ENCODE measurements at places on chromosomes 16 and 17.

GRCh38 chr17:59126809-59127417 is 20.2 kb upstream of the TRIM37 start:
- DNase-seq: no peak

DNA sequence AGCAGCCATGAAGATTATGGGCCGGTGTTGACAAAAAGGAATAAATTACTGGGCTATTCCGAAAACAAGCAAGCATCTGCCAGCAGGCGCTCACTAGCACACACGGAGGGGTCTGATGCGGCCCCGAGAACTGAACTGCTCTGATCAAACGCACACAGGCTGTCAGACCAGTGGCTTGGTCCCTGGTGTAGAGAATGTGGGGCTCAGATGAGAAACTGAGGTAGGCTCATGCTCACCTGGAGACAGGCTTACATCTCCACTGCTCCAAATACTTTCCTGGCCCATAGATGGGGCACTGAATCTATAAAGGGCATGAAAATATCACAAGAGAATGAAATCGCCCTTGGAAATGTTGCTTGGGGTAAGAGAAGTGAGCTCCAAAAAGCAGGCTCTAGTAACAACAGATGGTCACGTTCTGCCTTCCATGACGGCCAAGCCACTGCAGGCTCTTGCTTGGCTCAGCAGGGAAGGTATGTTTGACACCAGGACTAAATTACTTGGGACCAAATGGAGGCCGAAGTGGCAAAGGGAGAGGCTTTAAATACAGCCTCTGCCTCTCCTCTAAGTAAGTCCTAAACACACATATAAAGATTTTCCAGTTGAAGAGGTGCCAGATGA is 5.4 kb downstream of the ABR start:
- no peak for DNase-seq

GRCh38 chr17:50331085-50331791 is 14.7 kb upstream of the XYLT2 start:
- no peak for DNase-seq

DNA sequence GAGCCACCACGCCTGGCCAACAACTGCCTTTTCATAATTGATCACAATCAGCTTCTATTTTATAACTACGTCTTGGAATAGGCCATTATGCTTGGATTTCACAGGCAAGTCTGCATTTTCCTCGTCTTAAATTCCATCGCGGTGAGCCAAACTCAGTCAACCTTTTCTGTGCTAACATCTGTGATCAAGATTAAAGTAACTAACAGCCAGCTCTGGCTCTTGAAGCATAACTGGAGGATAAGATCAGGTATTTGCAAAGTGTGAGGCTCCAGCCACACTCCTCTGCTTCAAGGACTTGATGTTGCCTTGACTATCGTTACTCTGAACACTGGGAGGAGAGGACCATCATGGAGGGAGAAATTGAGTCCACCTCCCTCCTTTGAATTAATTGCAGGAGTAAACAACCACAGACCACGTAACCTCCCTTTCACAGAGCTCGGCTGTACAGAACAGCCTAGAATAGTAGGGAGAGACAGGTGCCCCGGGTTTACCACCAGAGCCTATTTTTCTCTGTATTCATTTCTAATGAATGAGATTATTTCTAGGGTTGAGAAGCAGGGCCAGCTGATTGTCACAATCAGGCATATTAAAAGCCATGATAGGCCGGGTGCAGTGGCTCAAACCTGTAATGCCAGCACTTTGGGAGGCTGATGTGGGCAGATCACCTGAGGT is 143.0 kb downstream of the XYLT1 start:
- no peak for DNase-seq

DNA sequence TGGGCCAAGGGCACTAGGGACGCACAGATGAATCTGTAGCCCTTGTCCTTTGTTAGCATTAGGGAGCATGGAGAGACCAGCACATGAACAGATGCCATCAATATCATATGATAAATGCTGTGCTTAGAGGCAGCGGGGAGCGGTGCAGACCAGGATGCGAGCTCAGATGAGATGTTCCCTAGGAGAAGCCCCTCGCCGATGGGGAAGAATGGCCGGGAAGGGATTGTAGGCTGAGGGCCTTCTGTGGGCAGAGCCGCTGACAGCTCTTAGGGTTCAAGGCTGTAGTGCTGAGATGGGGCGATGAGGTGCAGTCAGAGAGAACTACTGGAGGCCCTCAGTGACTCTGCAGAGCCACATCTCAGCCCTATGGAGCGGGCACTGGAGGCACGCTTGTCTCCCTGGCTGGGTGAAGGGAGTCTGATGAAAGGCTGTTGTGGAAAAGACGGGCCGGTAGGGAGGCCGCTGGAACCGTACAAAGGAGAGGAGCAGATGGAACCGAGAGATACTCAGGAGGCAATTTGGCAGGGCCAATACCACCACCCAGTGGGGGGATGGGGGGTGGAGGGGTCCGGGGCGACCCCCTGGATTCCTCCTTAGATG is 66.3 kb upstream of the ENDOV start:
- no peak for DNase-seq

DNA sequence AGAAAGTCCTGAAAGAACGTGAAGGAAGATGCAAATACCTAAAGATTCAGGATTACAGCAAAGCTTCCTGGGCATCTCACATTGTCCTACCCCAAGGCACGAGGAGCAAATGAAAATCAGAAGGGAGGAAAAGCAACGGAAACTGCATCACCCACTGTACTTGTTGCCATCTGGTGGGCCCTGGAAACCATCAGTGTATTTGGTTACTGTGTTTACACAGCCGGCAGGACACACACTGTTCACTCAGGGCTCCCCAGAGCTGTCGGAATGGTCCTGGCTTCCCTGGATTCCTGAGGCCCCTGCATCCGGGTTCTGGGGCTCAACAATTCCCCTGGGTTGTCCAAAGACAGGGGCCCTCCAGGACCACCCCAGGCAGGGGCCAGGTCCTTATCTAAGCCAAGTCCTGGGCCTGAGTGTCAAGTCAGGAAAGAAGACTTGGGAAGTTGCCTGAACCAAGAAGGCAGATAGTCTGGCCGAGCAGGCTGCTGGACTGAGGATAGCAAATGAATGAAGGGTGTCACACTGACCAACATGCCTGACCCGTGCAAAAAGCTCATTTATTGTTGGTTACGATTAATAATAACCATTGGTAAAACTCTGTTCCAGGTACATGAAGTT is 52.8 kb downstream of the SOX9 start:
- no peak for DNase-seq

DNA sequence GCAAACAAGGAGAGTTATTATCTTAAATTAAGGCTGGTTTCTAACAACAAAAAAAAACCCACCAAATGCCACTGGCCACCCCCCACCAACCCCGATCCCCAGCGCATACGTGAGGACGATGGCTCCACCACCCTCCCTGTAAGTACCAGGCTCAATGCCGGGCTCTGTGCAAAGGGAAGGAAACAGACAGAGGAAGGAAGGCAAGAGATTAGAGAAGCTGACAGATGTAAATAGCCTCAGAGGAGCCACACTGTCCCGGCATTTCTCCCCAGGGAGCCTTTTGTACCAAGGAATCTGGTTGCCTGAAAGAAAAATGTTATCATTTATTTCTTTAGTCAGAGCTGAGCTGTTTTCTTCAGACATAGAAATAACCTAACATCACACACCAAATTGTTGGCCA is 13.1 kb downstream of the SOST start:
- no peak for DNase-seq

GRCh38 chr16:85570735-85571562 is 42.2 kb upstream of the GSE1 start:
- DNase-seq: no peak

All from activated T-helper 1 cell treated with Interleukin-2 at 50 U/mL for 16 hours (primary cell).